Skin of body (tissue), 3 donors: ENCODE measurements at places on chromosomes 5 and 9. TPM values are rescaled to one million over a fixed set of nuclear protein-coding genes. Genes with fewer than 3 reads are reported as not detected.
A peak's percentile ranks its signal among the peaks of the same experiment; 100 is the strongest.

GRCh38 chr9:126859111-126859510 lies 1.3 kb upstream of the ZBTB34 start:
- no peak for DNase-seq

- DNase-seq, result no peak
Measured at GRCh38 chr5:147432323-147432722, 77.5 kb downstream of the DPYSL3 start.

- no peak for DNase-seq
Measured at GRCh38 chr5:87410931-87411330, 1.8 kb downstream of the CCNH start.

GRCh38 chr9:91433180-91433579 lies 9.5 kb upstream of the NFIL3 start:
- no peak for DNase-seq

- no peak for DNase-seq
Measured at GRCh38 chr5:172870715-172871461, 36.8 kb downstream of the ERGIC1 start.

DNA sequence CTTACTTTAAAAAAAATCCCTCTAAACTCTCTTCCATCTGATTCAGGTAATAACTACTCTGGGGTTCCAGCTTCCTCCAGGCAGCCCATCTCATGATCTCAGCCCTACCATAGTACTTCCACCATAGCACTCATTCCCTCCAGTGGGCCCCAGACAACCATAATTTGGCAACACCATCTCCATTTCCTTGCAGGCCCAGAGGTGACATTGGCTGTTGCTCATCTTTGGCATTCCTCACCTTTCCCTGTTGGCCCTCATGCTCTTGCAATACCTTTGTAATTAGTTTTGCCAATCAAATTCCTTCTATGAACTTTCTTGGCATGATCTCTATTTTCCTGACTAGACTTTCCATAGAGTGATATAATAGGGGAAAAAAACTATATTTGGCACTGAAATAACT lies 60.1 kb downstream of the TAF11L14 start:
- no peak for DNase-seq

Gene BSPRY
- total RNA-seq, result 3.9 TPM

- no peak for DNase-seq
Measured at GRCh38 chr9:133168432-133168831, 4.7 kb upstream of the GBGT1 start.

DNA sequence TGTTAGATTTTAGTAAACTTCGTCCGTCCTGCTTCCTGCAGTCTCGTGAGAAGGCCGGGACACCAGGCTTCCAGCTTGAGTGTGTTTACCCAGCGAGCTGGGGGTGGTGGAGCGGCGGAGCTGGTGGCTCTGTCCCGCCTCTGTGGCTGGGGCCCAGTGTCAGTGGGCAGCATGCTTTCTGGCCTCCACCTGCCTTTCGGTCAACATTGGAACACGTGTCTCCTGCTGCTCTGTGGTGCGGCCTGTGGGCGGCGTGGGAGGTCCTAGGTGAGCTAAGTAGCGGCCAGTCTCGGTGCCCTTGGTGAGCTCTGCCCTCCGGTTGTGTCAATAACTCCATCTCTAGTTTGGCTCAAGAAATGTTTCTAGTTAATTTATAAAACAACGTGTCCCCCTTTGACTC lies 125.9 kb downstream of the GADD45G start:
- no peak for DNase-seq

DNA sequence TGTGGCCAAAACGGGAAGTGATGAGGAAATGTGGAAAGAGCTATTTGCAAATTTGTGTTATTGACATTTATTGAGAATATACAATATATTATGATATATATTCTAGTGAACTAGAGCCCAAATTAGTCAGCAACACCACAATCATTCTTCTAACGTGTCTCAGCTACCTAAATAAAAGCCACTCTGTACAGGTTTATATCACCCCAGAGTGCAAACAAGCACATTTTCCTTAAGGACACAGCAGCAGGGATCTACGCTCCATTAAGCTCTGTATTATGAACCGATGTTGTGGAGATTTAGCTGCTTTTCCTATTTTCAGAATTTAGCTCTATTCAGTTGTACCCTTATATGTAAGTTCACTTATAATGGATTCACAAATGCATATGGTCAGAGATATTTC lies 77.9 kb downstream of the CDH18 start:
- DNase-seq, result no peak

GRCh38 chr5:116674881-116675625 lies 100.4 kb upstream of the SEMA6A start:
- DNase-seq, result peak; percentile 32

GRCh38 chr9:113694912-113695311 lies 181.2 kb upstream of the ZNF618 start:
- DNase-seq, result no peak

- DNase-seq, result no peak
Measured at GRCh38 chr9:83167126-83167525, 104.2 kb upstream of the RASEF start.

Gene GABRA6
- total RNA-seq, result not detected

DNA sequence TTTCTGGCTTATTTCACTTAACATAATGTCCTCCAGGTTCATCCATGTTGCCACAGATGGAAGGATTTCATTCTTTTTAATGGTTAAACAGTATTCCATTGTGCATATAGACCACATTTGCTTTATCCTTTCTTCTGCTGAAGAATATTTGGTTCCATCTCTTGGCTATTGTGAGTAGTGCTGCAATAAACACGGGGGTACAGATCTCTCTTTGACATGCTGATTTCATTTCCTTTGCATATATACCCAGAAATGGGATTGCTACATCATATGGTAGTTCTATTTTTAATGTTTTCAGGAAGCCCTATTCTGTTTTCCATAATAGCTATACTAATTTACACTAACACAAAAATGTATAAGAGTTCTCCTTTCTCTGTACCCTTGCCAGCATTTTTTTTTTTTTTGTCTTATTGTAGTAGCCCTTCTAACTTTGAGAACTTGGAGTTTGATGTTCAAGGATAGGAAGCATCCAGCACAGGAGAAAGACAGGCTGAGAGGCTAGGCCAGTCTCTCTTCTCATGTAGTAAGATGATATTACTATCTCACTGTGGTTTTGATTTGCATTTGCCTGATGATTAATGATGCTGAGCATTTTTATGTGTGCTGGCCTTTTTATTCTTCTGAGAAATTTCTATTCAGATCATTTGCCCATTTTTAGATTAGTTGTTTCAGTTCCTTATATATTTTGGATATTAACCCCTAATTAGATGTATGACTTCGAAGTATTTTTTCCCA lies 592.2 kb upstream of the ZNF608 start:
- DNase-seq, result no peak

DNA sequence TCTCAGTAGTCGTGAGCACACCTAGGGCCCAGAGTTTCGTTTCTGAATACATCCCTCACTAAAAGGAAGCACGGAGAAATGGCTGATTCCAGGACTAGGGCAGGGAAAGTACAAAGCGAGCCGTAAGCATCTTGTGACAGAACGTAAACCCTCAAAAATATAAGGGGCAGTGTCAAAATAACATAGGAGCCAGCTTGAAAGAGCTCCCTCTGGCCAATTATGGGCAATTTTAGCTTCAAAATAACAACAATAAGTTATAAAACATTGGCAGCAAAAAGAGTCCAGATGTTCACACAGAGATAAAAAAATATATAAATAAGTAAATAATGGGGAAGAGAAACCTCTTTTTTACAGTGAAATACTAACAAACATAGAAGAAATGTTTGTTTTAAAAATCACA lies 18.5 kb upstream of the GLIS3 start:
- DNase-seq, result peak; percentile 13

- no peak for DNase-seq
Measured at GRCh38 chr9:69325409-69326212, 596 bp downstream of the ENTREP1 start.

Gene TRIM36
- total RNA-seq, result 1.2 TPM

- peak; percentile 8 for DNase-seq
Measured at GRCh38 chr5:131264451-131265099, 722 bp downstream of the CDC42SE2 start.

Gene PCDHA9
- 0.30 TPM for total RNA-seq

DNA sequence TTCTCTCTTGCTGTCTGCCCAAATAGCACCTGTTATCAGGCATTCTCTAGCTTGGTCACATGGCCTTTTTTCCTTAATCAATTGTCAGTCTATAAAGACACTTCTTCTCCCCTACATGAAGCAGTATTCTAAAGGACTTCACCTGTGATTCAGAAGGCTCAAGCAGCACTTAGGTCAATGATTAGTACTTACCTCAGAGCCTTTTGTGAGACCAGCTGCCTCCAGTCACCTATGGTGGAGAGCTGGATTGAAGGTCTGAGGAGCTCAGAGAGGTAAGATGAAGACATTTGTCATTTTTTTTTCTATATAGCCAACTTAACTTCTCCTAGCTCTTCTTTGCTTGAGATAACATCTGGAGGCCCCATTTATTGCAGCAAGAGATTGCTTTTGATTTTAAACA lies 278.3 kb upstream of the PCSK5 start:
- DNase-seq, result no peak

DNA sequence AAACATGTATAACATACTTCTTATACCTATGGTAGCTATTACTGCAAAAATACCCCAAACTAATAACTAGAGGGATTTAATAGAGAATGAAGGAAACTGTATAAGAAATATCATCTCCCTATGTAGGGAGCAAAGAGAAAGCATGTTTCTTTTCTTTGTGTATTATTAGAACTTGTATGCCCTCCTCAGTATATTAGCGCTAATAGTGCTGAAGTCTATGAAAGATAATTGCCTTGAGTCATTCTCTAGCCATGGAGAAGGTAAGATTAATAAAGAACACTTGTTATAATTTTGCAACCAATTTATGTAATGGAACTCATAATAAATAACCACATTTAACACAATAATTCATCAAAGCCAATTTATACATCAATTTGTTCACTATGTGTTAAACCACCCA lies 329.2 kb downstream of the TMEM232 start:
- DNase-seq, result no peak

Gene CMYA5
- total RNA-seq, result 52.9 TPM

DNA sequence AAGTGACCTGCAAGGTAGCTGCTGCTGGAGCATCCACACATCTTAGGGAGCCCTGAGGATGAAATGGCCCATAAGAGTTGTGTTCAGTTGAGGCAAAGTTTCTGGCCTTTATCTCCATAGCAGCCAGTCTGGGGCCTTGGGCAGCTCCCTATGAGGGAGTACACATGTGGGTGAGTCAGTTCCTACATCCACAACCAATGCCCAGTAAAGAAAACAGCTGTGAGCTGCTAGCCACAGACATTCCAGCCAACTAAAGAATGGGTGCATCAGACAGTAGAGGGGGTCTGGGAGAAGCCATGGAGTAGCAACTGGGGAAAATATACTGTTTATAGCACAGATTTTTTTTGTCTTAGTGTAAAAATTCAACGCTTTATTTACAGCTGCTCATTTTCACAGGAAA lies 720.7 kb downstream of the TLE1 start:
- DNase-seq, result no peak

GRCh38 chr5:123132316-123132715 lies 43.3 kb downstream of the PRDM6 start:
- no peak for DNase-seq

Gene FXN
- 2.4 TPM for total RNA-seq

Gene BHMT2
- 3.0 TPM for total RNA-seq

GRCh38 chr5:143541943-143542797 lies 138.7 kb upstream of the NR3C1 start:
- DNase-seq, result no peak

DNA sequence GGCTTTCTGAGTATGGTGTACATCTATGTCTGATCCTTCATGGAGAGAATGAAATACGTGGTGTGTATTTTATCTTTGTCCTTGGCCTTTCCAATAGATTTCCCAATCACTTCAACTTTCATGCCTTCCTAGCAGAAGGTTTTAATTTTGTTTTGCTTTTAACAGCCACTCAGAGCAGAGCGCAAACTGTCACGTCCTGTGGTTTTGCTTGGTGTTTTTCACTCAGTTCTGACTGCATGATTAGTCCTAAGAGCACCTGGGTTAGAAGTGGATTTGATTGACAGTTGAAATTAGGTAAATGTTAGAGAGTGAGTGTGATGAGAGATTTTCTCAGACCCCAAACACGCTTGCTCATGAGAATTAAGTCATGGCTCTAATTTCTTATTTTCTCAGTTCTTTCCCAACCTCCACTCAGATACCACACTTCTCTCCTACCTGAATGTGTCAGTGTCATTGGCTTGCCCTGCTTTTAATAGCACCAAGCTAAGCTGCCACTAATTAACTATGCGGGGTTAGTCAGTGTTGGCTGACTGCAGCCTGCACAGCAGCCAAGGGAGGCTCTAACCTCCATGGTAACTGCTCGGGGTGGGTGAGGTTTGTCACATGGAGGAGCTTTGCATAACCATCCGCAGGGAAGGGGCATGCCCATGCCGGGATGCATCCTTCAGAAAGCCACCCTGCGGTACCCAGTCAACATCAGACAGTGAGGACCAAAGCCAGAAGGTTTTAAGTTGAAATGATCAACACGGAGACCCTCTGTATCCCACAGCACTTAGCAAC lies 173.4 kb downstream of the NR3C1 start:
- DNase-seq, result peak; percentile 68

Gene PTPA
- 42.2 TPM for total RNA-seq

Gene GABRA1
- not detected for total RNA-seq
